ENCODE measurements at places on chromosomes 1 and 21.
A peak's percentile ranks its signal among the peaks of the same experiment; 100 is the strongest.

- no peak for DNase-seq
These were observed 19.8 kb upstream of the KPRP start for GRCh38 chr1:152737997-152738396.

- DNase-seq, result peak; percentile 77
These were observed 7.6 kb upstream of the NPL start for GRCh38 chr1:182781841-182782586.

GRCh38 chr1:9852410-9853248 is 28.9 kb upstream of the CLSTN1 start:
- DNase-seq, result peak; percentile 88

GRCh38 chr1:41622859-41623732 is 138.6 kb upstream of the EDN2 start:
- DNase-seq, result peak; percentile 91

- no peak for DNase-seq
These were observed 61.8 kb upstream of the PLD5 start for GRCh38 chr1:242586360-242586680.

- DNase-seq, result no peak
These were observed 57.4 kb downstream of the ADSS2 start for GRCh38 chr1:244394346-244394745.

- no peak for DNase-seq
These were observed 16.9 kb upstream of the KIAA0040 start for GRCh38 chr1:175209493-175209921.

- DNase-seq, result no peak
These were observed 79.2 kb downstream of the SGIP1 start for GRCh38 chr1:66613187-66613586.

GRCh38 chr1:3790500-3790923 is 5.8 kb downstream of the LRRC47 start:
- DNase-seq, result no peak

Measured in myocyte (in vitro differentiated cells).